Caco-2 (cell line): ENCODE measurements at places on chromosomes 4 and X.

DNA sequence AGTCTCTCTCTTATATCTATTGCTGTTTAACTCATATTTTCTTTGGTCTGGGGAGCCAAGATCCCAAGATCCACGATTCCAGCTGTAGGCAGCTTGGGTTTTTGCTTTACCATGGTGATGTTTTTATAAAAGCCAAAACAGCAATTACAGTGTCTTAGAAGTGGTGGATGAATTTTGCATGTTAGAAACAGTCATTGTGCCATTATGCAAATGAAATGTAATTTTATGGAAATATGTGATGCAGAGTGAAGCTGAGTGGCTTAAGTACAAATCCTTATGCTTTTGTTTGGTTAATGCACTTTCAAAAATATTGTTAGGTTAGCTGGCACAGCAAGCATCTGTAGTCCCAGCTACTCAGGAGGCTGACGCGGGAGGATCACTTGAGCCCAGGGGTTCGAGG is 32.8 kb upstream of the PTTG2 start:
- no peak for DNase-seq

- no peak for DNase-seq
Observed at GRCh38 chr4:73036123-73036522, 33.4 kb downstream of the COX18 start.

DNA sequence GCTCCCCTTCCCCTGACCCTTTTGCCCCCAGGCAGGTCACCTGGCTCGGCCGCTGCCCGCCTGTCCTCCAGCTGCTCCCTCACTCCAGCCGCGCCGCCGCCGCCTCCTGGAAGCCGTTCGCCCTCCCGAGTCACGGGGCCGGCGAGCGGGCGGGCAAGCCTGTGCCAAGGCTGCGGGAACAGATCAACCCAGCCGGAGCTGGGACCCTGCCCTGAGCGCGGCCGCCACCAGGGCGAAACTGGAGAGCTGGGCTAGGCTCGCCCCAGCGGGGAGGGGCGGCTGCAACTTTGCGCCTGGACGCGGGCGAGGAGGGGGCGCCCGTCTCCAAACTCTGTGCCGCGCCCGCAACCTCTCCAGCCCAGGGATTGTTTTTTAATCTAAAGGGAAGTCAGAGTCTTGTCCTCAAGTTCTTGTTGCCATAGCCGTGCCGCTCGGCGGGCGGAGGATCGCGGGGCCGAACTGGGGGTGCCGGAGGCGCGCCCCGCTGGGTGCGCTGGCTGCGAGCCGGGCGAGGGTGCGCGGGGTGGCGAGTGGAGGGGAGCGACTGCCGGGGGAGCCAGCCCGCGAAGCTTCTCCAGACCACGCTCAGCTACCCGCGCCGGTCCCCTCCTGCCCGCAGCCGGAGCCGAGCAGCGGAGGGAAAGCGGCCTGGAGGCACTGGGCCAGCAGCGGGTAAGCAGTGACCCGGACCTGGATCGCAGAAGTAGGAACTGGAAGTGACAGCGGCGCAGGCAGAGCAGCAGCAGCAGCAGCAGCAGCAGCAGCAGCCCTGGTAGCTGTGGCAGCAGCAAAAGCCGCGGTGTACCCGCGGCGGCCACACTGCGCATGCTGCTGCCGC is 13.4 kb downstream of the ARHGEF6 start:
- DNase-seq = no peak

GRCh38 chr4:173039617-173040577 is 128.7 kb upstream of the GALNT7 start:
- no peak for DNase-seq

DNA sequence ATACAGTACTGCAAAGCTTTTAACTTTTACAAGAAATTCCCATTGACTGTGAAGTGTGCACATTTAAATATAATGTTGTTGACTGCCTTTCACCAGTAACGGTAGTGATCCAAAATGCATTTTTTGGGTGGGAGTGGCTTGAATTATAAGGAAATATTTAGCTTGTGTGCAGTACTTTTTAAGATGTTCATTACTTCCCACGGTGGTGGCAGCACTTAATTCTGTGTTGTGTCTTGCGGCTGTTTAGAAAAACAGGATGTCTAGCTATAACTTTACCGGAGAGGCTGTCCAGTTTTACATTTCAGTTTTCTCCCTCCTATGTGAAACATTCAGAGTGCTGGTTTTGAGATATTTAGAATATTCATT is 1.7 kb downstream of the TMEM131L start:
- DNase-seq = no peak

DNA sequence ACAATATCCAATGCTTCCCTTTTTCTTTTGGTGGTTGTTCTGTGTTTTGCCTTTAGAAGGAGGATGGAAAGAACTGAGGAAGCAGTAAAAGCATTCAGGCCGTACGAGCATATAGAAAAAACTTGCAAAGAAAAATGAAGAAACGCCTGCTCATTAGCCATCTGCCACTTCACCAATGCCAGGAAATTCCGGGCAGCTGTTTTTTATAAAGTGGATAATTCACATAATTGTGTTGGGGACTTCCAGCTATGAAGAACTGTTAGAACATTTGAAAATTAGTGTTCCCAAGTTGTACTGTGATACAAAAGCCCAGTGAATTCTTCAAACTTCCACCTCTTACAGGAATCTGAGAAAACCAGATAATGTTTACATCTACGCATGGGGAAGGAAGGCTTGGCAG is 11.7 kb downstream of the RELL1 start:
- DNase-seq = no peak

DNA sequence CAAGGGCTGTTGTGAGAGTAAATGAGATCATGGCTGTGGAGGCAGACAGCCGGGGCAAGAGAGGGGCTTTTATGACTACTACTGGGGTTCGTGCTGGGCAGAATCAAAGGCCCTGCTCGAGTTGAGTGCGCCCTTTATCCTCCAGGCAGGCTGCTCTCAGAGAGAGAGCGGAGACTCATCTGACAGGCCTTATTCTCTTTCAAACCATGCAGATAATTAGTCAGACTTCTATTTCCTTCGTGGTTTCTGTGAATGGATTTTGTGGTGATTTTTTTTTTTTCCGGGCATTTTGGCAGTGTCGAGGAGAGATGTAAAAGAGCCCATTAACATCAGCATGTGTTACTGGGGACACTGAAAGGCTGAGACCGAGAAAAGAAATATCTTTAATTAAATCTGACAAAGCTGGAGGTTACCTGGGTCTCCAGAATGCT is 73.6 kb downstream of the MED28 start:
- no peak for DNase-seq

- no peak for DNase-seq
Observed at GRCh38 chr4:52249581-52249980, 198.5 kb downstream of the SPATA18 start.

DNA sequence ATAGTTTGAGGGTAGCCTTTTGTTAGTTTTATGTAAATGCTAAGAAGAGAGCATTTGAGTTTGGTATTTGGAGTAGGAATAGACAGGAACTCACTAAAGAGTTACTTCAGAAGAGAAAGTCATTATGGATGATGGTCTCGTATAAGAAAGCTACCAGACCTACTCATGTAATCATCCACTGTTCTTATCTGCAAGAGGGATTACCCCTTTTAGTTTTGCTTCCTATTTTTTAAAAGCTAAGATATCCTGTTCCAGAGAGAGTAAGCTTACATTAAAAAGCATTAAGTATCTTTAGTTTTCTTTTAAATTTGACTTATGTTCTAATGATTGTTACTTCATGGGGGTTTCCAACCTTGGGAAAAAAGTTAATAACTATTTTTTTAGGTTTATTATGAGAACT is 12.5 kb upstream of the ART3 start:
- DNase-seq = no peak

- DNase-seq = no peak
Observed at GRCh38 chr4:179671609-179672008, 2229.4 kb upstream of the AGA start.

- peak; percentile 59 for DNase-seq
Observed at GRCh38 chr4:112296949-112297880, at the start of gene ALPK1. Gene ALPK1, plus strand, starts transcription at chr4:112297369.

DNA sequence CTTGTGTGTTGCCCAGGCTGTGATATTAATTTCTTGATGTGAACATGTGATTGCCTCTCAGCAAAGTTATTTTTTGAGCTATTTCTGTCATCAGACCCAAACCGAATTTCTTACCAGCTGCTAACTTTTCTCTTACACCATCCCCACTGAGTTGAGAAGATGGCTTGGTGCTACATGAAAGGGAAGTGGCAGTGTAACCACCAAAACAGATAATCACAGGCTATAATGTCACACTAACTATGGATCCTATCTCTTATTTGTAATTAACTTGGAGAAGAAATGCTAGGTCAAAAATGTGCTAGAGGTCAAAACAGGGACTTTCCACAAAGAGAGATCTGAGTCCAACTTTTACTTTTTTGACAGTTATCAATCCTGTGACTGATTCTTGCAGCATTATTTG is 43.8 kb downstream of the ELOVL6 start:
- no peak for DNase-seq

DNA sequence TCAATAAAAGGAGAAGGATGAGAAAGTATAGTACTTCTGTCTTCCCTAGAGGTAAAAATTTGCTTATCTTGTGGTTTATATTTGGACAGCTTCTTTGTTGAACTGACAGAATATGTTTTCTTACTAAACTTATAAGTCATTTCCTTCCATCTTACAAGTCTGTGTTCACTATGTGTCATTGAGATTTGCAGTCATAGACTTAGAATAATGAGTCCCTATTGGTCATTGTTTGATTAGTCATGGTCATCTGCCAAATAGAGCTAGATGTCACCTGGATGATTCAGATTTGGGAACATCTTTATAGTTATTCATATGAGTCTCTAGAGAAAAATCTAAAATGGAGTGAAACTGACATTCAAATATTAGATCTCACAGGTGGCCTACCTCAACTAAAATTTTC is 51.5 kb downstream of the SPATA18 start:
- DNase-seq = no peak

DNA sequence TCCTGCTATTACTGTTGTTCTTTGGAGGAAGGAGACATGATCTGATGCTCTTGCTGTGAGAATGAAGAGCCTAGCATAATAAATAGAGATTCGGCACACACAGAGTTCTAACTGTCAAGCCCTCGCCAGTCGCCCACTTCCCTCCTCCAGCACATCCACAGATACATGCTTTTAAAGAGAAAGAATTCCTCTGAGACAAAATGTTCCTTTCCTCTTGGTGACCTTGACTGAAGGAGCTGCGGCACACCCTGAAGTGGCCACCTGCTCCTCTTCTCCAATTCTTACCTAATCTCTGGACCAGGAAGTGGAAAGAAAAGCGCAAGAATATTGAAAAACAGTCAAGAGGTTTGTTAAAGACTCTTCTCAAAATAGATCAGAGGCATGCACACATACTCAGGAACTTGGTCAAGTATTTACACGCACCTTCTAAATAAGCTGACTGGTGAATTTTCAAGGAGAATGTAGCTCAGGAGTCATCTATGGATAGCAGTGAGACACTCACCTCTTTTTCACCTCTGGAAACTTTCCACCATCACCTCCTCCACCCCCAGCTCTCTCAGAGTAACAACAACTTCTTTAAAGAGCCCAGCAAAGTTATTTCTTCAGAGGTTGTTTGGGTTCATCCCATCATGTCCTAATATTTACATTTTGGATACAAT is 95.4 kb downstream of the PARM1 start:
- no peak for DNase-seq

DNA sequence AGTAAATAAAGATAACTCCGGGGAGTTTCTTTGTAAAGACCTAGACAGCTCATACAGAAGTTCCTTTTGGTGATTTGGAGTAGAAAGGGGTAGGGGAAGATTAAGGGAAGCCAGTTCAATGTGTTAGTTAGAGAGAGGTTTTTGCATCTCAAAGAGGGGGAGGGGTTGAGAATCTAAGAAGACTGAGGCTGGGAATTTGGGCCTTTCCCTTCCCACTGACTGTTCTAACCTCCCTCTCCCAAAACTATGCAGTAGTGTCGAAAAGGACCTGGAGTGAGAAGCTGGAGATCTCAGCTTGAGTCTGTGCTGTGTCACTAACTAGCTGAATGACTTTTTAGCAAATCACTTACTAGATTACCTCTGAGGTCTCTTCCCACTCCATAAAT is 55.7 kb upstream of the CCDC160 start:
- DNase-seq = no peak

DNA sequence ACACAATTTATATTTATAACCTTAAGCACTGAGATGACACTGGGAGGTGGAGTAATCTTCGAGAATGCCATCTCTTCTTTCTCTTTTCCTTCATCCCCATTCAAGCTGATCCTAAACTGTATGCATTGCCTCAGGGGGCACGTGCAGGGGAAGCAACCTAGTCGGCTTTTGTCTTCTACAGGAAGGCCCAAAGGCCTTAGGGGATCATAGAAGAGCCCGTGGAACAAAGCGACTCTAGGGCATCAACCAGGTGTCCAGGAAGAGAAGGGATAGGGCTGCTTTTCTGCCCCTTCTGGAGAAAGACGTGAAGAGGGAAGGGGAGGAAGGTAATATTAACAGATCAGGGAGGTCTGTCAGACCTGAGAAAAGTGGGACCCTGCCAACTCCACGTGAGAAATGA is 6.9 kb upstream of the TLR8 start:
- no peak for DNase-seq

- DNase-seq = no peak
Observed at GRCh38 chr4:40502220-40502619, 127.4 kb downstream of the RBM47 start.

DNA sequence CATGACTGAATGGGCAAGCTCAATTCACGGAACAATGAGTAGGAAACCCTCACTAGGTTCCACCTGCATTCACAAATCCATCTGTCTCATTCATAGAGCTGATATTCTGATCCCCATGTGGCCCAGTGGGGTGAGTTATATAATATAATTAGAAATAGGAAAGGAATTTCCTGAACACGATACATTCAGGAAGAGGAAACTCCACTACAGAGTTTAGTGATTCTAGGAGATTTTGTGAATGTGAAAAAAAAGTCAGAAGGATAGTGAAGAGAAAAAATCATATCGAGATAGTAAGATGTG is 471.2 kb downstream of the GASK1B start:
- DNase-seq = no peak

DNA sequence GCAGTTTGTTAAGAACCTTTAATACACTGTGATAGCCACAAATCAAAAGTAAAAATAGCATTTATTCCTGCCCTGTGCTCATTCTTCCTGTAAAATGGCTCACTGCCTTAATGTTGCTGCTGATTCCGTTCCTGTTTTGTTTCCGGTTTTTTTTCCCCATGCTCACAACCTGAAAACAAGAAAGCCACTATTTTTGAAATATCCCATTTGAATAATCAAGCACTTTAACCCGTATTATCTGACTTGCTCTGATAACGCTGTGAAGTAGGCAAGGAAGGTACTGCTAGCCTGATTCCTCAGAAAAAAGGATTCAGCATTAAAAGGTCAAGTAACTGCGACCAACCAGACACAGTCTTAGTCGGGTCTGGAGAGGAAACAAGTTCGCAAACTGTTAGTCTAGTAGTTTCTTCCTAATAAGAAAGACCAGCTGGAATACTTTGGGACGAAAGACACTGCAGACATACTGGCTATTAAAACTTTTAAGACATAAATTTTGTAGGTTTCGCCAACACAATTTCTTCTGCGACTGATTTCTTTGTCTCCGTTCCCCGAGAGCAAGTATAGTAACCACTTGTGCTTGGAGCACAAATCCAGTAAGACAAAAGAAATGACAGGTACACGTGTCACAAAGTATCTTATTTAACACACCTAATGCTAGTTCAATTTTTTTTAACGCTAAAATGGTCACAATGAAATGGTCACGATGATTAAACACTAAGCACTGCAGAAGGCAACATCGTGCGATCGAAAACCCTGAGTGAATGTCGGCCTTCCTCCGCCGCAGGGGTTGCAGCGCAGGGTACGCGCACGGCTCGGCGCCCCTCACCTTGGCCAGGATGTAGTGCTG is 802 bp downstream of the COX18 start:
- no peak for DNase-seq
